CD8-positive, alpha-beta memory T cell (primary cell): ENCODE measurements at places on chromosomes 4 and X. TPM values are rescaled to one million over a fixed set of nuclear protein-coding genes. Genes with fewer than 3 reads are reported as not detected.

- no peak for DNase-seq
Observed at GRCh38 chr4:45358573-45359506, 632.5 kb upstream of the GNPDA2 start.

GRCh38 chrX:85996555-85996954 is 50.8 kb downstream of the CHM start:
- no peak for DNase-seq

GRCh38 chr4:112348488-112349158 is 51.5 kb downstream of the ALPK1 start:
- DNase-seq = no peak

Gene GABRG1
- not detected for total RNA-seq

Gene L1CAM
- total RNA-seq = 0.79 TPM

Gene MAGEA4
- not detected for total RNA-seq
